ENCODE measurements at places on chromosomes 5 and 9.

- DNase-seq = no peak
Measured at GRCh38 chr9:81207651-81208050, 481.7 kb downstream of the TLE1 start.

DNA sequence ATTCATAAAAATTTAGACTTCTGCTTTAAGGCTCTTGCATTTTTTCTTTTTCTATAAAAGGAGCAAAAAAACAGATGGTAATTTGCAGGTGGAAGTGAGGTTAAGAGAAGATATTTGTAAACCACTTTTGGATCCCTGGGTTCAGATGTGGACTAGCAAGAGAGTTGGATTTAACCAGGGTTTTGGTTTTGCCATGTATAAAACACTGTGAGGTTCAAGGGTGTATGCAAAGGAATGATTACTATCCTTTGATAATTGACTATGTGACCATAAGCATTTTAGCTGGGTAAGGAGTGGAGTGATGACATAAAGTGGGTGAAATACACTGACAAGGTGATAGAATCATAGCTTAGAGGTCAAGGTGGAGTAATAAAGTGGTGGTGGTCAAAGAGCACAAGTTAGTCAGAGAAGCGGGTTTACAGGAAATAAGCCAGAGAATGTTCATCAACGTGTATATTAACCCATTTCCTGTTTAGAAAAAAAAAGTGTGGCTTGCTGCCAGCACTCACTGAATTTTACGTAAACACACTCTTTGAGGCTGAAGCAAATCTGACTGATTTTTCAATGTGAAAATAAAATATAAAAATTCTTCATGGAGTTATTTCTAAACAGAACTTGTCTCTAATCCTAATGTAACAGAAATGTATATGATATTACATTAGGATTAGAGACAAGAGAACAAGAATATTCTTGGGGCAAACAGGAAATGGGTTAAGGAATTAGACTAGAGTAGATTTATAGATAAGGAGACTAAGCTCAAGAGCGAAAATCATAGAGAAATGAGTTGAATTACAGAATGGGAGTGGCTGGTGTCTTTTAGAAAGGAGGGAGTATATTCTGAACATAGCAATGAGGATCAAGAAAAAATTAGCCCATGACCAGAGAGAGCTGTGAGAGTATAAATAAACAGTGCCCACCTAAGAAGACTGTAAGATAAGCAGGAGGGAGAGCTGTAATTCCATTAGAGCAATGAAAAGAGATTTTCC lies 74.5 kb downstream of the CDKN2A start:
- no peak for DNase-seq

DNA sequence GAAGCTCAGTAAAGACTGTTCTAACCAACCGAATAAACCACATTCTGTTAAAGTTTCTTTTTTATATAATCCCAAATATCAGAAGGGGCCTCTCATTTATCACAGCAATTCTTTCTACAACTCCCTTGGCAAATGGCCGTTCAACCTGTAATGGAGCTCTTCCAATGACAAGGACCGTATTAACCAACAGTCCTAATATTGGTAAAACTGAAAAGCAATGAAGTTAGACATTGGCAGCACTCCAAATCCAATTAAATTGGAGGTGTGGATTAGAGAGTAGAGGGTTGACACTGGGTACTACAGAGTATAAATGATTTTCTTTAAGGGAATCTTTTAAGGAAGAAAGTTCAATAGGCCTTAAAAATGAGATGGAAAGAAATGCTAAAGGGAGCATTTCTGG lies 842 bp downstream of the TMED7 start:
- DNase-seq = no peak

- no peak for DNase-seq
Measured at GRCh38 chr5:41522193-41522786, 11.9 kb upstream of the PLCXD3 start.

Measured in activated T-helper 9 cell treated with anti-CD3 and anti-CD28 coated beads, Interleukin-2, amount 50 U/mL, for 16 hours (primary cell).